ENCODE measurements at places on chromosomes 2 and 18. TPM values are rescaled to one million over a fixed set of nuclear protein-coding genes. Genes with fewer than 3 reads are reported as not detected.

GRCh38 chr2:76296438-76296837 lies 585.7 kb upstream of the GCFC2 start:
- DNase-seq: no peak

GRCh38 chr2:104388296-104388695 lies 465.6 kb upstream of the POU3F3 start:
- DNase-seq: no peak

DNA sequence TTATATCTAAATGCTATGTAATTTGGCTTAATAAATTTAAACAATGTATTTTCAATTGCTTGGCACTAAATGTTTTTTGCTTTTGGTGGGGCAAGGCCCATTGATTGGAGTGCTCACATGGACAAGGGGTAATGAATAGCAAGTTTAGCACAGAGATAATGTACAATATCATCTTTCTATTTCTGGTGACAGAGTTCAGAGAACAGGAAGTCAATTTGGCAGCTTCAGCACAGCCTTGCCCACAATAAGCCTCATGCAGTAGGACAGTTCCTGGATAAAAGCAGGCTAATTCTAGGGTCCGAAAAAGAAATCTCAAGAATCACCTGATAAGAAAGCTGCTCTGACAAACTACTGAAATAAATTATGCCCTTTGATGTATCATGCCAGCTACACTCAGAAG lies 443.9 kb upstream of the FSHR start:
- DNase-seq: no peak

DNA sequence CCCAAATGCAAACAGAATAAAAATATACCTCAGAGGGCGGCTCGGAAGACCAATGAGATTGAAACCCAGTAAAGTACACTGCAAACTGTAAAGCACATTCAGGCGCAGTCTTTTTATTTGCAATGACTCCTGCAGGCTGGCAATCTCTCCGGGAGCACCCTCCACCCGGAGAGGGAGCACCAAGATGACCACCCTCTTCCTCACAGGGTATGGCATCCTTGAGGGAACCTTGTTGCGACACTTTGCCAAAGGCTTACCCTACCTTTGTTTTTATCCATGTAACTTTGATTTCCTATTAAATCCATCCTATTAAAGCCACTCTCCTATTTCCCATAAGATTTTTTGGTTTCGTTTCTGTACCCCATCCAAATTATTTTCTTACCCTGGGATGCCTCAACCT lies 16.2 kb downstream of the CHST10 start:
- DNase-seq: no peak

GRCh38 chr18:79630281-79631095 lies 49.1 kb upstream of the CTDP1 start:
- no peak for DNase-seq

DNA sequence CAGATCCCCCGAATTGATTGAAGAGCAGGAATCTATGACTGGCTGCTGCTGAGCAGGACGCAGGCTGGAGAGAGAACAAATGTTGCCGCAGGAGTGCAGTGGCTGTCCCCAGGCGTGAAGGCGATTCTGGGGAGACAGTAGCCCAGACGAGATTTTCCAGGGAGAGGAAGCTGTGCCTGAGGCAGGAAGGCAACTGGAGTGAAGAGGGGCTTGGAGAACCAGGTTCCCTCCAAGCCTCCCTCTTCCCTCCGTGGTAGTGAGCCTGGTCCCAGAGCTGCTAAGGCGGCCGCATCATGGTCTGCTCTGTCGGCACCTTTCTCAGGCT lies 1.3 kb upstream of the NPPC start:
- DNase-seq: no peak

The MAP3K19 gene
- total RNA-seq: not detected

The VWC2L gene
- total RNA-seq: not detected

DNA sequence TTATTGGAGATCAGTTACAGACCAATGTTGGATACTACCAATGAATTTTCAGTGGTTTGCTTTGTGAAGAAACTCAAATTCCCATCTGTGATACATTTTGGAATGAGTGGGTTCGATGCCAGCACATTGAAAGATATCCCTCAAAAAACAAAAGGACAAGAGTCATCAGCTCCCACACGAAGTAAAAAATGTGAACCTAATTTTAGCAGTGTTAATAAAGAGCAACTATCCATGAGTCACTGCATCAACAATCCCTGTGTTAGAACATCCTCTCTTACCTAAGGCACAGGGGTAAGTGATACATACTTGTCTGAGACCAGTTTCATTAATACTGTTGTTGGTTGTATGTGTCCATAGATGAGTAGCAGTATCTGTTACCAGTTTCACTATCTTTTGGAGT lies 551.8 kb upstream of the SOX11 start:
- DNase-seq: no peak

The SCYGR4 gene
- not detected for total RNA-seq

DNA sequence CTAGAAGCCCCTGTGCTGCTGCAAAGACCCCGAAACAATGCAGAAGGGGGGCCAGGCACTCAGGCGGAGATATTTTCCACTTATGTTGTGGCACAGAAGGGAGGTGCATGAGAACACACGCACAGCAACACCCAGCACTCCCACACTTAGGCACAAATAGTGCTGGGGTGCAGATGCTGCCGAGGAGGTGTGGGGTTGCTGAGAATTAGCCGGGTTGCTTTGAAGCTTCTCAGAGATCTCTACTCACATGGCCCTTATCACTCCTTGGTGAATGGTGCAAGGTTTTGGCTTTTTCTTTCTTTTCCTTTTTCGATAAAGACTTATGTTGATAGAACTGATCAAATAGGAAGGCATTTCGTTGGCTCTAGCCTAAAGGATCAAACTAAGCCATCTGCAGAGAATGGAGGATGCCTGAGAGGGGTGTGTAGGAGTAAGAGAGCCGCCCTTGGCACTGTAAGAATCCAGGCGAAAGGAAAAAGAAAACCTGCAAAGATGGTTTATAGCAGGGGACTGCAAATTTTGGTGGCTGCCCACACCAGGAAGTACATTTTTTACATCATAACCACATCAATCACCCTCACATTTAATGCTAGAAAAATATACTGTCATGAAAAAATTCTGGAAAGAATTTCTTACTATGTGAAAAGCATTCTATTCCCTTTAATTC lies 27.9 kb upstream of the FHL2 start:
- DNase-seq: no peak

The DUSP2 gene
- total RNA-seq: 0.53 TPM

The NOSTRIN gene
- total RNA-seq: 0.07 TPM

DNA sequence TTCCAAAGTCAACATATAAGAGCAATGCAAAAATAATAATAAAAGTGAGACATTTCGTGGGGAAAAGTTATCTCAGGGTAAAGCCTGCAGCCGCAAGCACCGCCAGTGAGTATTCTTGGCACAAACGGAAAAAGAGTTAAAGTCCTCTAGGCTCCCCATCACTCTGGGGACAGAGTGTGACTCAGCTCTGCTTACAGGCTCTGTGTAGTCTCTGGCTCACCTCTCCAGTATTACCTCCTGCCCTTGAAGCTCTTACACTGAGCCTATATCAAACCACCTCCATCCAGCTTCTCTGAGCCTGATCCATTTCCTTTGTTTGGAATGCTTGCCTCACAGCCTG lies 55.5 kb downstream of the MTHFD2 start:
- no peak for DNase-seq

The LYPD6B gene
- total RNA-seq: not detected

GRCh38 chr18:78525366-78526111 lies 454.1 kb upstream of the SALL3 start:
- DNase-seq: no peak

GRCh38 chr18:38575648-38576047 lies 1010.0 kb upstream of the CELF4 start:
- no peak for DNase-seq

The DOCK10 gene
- total RNA-seq: 25.4 TPM

DNA sequence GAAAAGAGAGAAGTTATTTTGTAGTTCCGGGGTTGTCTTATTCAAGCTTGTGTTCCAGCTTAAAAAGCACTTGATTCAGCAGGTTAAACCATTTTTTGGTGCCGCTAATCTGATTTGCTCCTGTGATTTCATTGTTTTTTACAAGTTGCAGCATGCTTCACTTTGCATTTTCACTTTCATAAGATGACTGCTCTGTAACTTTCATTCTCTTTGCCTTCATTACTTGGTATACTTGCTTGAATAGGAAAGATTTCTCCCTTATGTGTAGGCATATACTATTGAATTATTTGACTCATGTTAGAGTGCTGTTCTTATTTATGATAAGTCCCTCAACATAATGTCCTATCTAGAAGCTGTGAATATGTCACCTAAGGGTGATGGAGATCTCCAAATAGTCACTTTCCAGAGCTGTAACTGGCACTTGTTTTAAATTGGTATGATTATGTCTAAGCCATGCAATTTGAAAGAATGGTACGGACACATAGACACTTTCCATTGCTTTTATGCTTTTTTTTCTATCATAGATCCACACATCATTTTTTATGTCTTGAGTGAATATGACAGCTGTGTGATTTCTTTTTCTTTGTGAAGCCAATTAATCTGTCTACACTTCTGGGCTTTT lies 254.5 kb downstream of the DSEL start:
- DNase-seq: no peak

GRCh38 chr2:228798458-228799207 lies 472.5 kb downstream of the PID1 start:
- DNase-seq: no peak
